ENCODE measurements at places on chromosomes 3 and 15. TPM values are rescaled to one million over a fixed set of nuclear protein-coding genes. Genes with fewer than 3 reads are reported as not detected.

The LARP6 gene
- 1.2 TPM for polyA plus RNA-seq

The USF3 gene
- 4.8 TPM for polyA plus RNA-seq

The SFMBT1 gene
- 4.8 TPM for polyA plus RNA-seq

The CFAP91 gene
- 0.39 TPM for polyA plus RNA-seq
